ENCODE measurements at places on chromosomes 16 and 17. TPM values are rescaled to one million over a fixed set of nuclear protein-coding genes. Genes with fewer than 3 reads are reported as not detected.

- DNase-seq: no peak
- H3K4me1 ChIP-seq: peaks cover 18% of the 10 kb centered on the region
- H3K4me3 ChIP-seq: no peak overlapping the region
These were observed 89.0 kb downstream of the SHISA6 start for GRCh38 chr17:11330006-11330405.

Gene IRX5
- 2.2 TPM for total RNA-seq

GRCh38 chr16:82792693-82793092, 165.9 kb downstream of the CDH13 start:
- H3K36me3 ChIP-seq: no peaks in the 10 kb centered on the region
- H3K4me1 ChIP-seq: peaks cover 4% of the 10 kb centered on the region
- no peak for DNase-seq

DNA sequence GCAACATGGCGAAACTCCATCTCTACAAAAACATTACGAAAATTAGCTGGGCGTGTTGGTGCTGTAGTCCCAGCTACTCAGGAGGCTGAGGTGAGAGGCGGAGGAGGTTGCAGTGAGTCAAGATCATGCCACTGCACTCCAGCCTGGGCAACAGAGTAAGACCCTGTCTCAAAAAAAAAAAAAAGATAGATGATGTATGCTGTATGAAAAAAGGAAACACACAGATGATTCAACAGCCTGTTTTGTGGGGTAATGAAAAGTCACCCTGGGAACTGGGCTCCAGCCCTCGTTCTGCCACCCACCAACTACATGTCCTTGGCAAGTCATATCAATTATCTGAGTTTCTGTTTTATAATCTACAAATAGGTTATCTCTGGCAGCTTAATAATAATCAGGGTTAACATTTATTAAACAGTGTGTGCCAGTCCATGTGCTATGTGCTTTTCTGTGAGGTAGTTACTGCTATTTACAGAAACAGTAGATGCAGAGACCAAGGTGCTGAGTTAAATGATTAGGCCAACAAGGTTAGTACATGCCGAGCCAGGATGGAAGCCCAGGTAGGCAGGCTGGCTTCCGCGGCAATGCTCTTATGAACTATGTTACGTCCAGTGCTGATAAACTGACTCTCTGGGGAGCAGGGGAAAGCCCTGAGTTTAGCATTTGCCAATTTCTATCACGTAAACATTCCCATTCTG, 1.1 kb downstream of the G6PC1 start:
- no peak overlapping the region for H3K4me3 ChIP-seq
- no peaks in the 10 kb centered on the region for H3K36me3 ChIP-seq
- H3K27ac ChIP-seq: no peak overlapping the region
- no peak for DNase-seq
- no peaks in the 10 kb centered on the region for H3K4me1 ChIP-seq

Gene PIMREG
- total RNA-seq: 13.2 TPM

DNA sequence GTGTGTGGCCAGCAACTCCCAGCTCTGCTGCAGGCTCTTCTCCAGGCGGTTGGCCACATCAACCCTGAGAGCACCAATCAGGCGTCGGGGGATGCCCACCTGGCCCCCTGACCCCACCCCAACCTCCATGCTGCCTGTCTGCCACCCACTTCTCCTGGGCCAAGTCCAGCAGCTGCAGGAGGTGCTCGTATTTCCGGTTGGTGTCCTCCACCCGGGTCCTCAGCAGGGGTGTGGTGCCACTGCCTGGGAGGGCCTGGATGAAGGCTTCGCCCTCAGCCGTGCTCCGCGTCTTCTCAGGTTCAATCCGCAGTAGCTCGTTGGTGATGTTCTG, 44.6 kb downstream of the UBN1 start:
- no peak overlapping the region for H3K27ac ChIP-seq
- H3K27me3 ChIP-seq: no peaks in the 10 kb centered on the region
- peaks cover 18% of the 10 kb centered on the region for H3K4me1 ChIP-seq
- DNase-seq: no peak

Gene TMC7
- 6.9 TPM for total RNA-seq

Gene HIGD1B
- 5.4 TPM for total RNA-seq

DNA sequence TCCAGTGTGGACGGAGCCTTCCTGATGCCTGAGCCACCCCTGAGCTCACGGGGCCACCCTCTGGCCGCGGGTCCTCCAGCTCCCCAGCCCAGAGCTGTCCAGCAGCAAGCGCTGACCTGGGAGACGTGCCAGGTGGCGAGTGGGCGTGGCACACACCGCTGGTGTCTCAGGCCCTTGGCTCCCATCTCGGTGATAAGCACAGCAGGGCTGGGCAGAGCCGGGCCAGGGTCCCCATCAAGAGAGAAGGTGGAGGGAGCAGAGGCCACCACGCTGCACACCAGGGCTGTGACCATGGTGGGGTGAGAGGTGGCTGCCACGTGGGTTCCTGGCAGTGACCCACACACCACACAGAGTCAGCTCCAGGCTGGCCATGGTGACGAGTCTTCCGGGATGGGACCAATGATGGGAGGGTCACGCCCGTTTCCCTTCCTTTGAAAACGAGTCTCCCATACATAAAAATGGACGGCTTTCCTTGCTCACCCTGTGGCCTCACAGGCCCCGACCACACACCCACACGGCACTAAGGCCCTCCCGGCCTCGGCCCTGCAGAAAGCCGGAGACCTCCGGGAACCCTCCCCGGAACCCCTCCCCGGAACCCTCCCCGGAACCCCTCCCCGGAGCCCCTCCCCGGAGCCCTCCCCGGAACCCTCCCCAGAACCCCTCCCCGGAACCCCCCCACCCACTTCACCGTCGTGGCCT, 16.8 kb downstream of the UTS2R start:
- H3K27me3 ChIP-seq: peaks cover 2% of the 10 kb centered on the region
- no peak overlapping the region for H3K27ac ChIP-seq
- H3K36me3 ChIP-seq: peaks cover 60% of the 10 kb centered on the region
- no peak for DNase-seq

DNA sequence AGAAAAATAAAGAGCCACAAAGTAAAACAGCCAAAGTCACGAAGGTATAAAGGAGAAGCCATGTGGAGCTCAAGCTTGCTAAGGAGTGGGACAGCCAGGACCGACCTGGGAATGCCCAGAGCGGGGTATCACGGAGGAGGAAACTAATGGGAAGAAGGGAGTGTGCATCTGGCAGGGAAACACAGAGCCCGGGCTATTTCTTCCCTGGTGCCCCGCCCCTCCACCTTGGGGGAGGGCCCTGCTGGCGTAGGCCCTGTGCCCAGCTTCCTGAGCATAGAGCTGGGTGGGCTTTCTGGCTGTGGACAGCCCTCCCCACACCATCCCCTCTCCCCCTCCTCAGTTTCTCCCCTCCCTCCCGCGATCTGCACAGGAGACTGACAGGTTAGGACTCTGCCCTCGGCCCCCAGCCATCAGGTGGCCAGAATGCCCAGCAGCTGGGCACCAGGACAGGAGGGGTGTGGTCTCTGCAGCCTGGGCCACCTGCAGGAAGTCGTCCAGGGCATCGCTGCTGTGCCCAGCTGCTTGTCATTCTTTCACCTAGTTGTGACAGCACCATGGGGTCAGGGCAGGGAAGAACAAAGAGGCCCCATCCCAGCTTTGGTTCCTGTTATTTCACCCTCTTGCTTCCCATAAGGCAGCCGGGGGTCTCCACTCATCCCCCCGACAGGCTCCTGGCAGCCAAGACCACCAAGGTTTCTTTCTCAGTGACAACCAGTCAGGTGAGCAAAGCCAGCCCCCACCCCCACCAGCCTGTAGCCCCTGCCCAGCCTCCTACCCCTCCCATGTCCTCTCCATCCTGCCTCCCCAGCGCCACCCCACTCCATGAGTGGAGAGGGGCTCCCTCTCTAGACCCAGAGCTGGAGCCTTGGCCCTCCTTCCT, 7.1 kb upstream of the DCAF7 start:
- H3K27ac ChIP-seq: no peak overlapping the region
- H3K27me3 ChIP-seq: peaks cover 6% of the 10 kb centered on the region
- no peaks in the 10 kb centered on the region for H3K36me3 ChIP-seq
- H3K4me3 ChIP-seq: no peak overlapping the region
- no peak for DNase-seq

DNA sequence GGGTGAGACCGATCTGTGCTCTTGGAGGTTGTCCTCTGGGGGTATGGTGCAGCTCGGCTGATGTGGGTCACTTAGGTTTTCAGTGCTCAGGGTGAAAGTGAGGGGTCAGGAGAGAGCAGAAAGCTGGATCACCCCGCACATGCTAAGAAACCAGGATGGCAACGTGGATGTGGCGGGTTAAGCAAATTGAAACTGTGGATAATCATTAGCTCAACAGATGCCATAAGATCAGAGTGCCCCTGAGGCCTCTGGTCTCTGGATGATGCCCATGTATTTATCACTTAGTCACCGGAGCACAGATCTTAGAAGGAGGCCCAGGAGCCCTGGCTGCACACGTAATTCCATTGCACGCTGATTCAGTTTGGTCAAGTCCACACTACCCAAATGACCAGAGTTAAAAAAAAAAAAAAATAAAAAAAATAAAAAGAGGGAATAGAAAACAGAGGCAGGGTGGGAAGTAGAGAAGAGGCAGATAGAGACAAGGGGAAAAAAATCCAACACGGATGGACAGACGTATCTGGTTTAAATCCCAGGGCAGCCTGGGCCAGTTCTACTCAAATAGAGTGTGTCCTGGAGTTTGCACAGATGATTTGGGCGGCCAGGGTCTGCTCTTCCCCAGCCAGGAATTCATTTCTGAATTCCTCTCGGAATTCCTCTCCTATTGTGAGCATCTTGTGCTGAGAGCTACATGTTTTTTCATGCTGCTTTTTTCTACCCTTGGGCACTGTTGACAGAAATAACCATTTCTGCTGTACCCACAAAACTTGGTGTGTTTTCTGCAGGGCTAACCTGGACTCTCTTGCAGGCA, 378.3 kb downstream of the CPPED1 start:
- H3K4me3 ChIP-seq: no peak overlapping the region
- H3K4me1 ChIP-seq: peaks cover 7% of the 10 kb centered on the region
- no peak for DNase-seq
- no peak overlapping the region for H3K27ac ChIP-seq
- no peaks in the 10 kb centered on the region for H3K36me3 ChIP-seq

DNA sequence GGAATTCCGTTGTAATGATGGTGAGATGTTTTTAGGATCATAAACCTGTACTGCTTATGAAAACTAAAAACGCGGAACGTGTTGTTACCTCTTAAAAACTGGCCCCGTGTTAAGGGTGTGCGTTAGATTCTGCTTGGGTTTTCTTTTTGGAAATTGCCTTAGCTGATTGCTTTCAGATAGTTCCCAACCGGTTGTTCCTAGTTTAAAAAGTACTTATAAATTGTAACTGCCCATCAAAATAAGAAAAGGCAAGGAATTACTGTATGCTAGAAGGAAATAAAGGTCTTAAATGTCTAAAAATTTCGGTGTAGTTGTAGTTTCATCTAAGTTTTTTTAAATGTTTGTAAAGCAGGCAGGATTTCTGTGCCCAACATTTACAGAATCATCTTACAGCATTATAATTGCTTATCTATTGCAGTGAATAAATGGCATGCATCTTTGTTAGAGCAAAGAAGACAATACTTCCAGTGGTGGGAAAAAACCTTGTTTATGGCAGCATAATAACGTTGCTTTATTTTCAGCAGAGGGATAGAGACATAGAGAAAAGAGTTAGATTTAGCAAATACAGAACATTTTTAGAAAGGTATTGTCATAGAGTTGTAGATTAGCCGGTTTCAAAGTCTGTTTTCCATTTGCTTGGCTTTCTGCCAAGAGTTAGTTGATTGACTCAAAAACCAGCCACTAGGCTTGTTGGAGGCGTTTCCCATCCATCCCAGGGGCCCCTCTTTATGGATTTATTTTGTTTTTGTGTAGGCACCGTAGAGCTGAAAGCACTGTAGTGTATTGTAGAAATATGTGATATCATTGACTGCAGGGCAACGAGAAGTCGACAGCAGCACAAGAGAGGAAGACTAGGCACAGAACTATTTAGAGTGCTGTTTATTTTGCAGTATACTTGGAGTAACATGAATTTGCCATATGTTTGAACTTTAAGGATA, 1.7 kb downstream of the PPM1D start:
- H3K27ac ChIP-seq: peak overlapping the region; percentile 100
- H3K27me3 ChIP-seq: no peaks in the 10 kb centered on the region
- H3K4me3 ChIP-seq: peak overlapping the region; percentile 90
- H3K36me3 ChIP-seq: no peaks in the 10 kb centered on the region
- DNase-seq: peak; percentile 94

Gene ODAD4
- 7.0 TPM for total RNA-seq

Gene TBC1D3H
- not detected for total RNA-seq

Gene PLEKHG4
- total RNA-seq: 6.0 TPM

Gene PRSS33
- not detected for total RNA-seq

GRCh38 chr16:86751076-86752030, 173.0 kb downstream of the FOXL1 start:
- no peaks in the 10 kb centered on the region for H3K27me3 ChIP-seq
- DNase-seq: no peak
- H3K36me3 ChIP-seq: no peaks in the 10 kb centered on the region
- H3K27ac ChIP-seq: no peak overlapping the region

GRCh38 chr16:85917959-85918358, 19.0 kb downstream of the IRF8 start:
- H3K27me3 ChIP-seq: no peaks in the 10 kb centered on the region
- H3K4me1 ChIP-seq: peaks cover 11% of the 10 kb centered on the region

- no peaks in the 10 kb centered on the region for H3K36me3 ChIP-seq
- H3K27ac ChIP-seq: no peak overlapping the region
- peaks cover 10% of the 10 kb centered on the region for H3K4me1 ChIP-seq
- no peak for DNase-seq
- no peaks in the 10 kb centered on the region for H3K27me3 ChIP-seq
- H3K4me3 ChIP-seq: peak overlapping the region; percentile 31
These were observed 605 bp downstream of the NLRP1 start for GRCh38 chr17:5583426-5584382.

- H3K27ac ChIP-seq: no peak overlapping the region
- H3K4me1 ChIP-seq: peaks cover 10% of the 10 kb centered on the region
- no peak overlapping the region for H3K4me3 ChIP-seq
- DNase-seq: no peak
These were observed 57.9 kb upstream of the ZNF750 start for GRCh38 chr17:82897514-82898249.

Gene KRTAP4-5
- not detected for total RNA-seq

GRCh38 chr17:45667591-45668171, 116.4 kb upstream of the CRHR1 start:
- H3K36me3 ChIP-seq: no peaks in the 10 kb centered on the region
- no peak for DNase-seq

DNA sequence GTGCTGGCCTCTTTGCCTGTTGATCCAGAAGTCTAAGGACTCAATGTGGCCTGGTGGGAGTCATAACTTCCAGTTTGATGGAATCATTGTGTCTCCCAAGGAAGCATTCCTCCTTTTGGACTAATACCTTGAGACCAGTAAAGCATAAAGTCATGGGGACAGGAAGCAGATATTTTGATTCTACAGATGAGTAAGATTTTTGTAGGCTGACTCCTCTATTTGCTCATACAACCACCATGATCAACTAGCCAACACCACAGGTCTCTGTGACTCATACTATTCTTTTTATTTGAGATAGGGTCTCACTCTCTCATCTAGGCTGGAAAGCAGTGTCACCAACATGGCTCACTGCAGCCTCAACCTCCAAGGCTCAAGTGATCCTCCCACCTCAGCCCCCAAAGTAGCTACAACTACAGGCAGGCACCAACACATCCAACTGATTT, 6.2 kb downstream of the MT2A start:
- DNase-seq: no peak
- H3K36me3 ChIP-seq: no peaks in the 10 kb centered on the region
- H3K4me1 ChIP-seq: peaks cover 31% of the 10 kb centered on the region
- H3K27ac ChIP-seq: no peak overlapping the region

Gene KRTAP1-5
- total RNA-seq: not detected
